ENCODE measurements at places on chromosomes 6 and 20.

GRCh38 chr6:113927001-113927400 is 43.9 kb downstream of the HDAC2 start:
- DNase-seq = no peak

- no peak for DNase-seq
Observed at GRCh38 chr20:58174708-58175280, 53.7 kb downstream of the ANKRD60 start.

GRCh38 chr20:54170963-54171362 is 2.8 kb downstream of the CYP24A1 start:
- DNase-seq = no peak

DNA sequence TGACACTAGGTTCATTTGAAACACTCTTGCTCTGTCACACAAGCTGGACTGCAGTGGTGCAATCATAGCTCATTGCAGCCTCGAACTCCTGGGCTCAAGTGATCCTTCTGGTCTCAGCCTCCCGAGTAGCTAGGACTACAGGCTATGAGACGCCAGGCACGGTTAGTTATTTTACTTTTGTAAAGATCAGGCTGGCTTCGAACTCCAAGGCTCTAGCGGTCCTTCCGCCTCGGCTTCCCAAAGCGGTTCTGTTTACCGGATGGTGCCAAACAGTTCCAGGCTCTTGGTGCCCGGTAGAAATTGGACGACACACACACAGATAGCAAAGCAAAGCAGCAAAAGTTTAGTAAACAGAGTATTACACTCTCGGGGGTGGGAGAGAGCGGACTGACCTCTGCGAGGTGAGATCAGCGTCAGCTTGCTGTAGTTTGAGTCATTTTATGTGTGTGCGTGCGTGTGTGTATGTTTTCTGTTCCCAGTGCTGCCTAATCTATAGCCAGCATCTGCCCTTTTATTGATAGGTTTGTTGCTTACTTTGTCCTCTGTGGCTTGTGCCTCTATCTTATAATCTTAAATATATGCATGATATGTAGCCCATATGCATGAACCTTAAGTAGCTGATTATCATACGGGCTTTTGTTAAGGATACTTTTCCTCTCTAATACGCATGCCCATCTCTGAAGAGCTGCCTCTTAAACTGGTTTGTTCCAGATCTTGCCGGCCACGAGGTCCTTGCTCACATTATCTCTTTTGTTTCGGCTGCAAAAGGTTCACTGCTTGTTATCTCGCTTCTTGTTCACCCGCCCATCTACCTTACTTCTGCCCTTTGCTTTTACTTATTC is 75.2 kb downstream of the OR2B2 start:
- peak; percentile 73 for DNase-seq

DNA sequence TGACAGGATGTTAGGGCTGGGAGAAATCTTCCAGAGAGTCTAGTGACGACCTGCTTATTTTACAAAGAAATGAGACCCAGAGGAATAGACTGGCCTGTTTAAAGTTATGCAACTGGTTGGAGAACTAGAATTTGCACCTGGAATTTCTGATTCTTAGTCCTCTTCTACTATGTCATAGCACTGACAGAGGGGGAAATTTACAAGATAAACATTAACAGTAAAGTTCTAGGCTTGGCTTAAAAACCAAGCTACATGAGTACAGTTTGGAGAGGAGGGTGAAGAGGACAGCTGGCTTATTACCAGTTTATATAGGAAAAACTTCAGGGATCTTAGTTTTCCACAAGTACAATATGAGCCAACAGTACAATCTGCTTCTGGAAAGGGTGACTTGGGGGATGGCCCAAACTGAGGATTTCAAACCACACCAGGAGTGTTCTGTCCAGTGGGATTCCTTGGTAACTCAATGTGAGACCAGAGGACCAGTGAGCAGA is 269.6 kb downstream of the CD109 start:
- no peak for DNase-seq

- DNase-seq = peak; percentile 23
Observed at GRCh38 chr20:60262967-60263603, 304.9 kb downstream of the CDH26 start.

DNA sequence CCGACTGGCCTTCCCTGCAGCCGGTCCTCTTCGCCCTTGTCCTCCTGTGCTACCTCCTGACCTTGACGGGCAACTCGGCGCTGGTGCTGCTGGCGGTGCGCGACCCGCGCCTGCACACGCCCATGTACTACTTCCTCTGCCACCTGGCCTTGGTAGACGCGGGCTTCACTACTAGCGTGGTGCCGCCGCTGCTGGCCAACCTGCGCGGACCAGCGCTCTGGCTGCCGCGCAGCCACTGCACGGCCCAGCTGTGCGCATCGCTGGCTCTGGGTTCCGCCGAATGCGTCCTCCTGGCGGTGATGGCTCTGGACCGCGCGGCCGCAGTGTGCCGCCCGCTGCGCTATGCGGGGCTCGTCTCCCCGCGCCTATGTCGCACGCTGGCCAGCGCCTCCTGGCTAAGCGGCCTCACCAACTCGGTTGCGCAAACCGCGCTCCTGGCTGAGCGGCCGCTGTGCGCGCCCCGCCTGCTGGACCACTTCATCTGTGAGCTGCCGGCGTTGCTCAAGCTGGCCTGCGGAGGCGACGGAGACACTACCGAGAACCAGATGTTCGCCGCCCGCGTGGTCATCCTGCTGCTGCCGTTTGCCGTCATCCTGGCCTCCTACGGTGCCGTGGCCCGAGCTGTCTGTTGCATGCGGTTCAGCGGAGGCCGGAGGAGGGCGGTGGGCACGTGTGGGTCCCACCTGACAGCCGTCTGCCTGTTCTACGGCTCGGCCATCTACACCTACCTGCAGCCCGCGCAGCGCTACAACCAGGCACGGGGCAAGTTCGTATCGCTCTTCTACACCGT is 6.1 kb downstream of the UBD start:
- DNase-seq = no peak

DNA sequence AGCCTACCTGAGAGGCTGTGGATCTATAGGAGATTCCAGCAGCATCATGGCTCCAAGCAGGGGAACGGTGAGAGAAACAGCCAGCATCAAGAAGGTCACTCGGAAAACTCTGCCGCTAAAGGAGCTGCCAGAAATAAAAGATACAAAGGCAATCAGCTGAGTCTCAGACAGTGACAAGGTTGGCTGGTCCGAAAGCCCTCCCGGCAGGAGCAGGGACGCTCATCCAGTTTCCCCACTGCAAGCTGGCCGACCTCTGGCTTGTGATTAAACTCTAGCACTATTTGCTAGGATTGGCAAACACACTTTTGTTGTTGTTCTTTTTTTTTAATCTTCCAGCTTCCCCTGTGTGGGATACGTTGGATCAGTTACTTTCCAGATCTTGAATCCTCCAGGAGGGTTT is 8.7 kb downstream of the APMAP start:
- no peak for DNase-seq

GRCh38 chr6:127496471-127496870 is 22.7 kb downstream of the MTCL3 start:
- DNase-seq = no peak

GRCh38 chr6:18893540-18894269 is 506.6 kb downstream of the RNF144B start:
- no peak for DNase-seq

DNA sequence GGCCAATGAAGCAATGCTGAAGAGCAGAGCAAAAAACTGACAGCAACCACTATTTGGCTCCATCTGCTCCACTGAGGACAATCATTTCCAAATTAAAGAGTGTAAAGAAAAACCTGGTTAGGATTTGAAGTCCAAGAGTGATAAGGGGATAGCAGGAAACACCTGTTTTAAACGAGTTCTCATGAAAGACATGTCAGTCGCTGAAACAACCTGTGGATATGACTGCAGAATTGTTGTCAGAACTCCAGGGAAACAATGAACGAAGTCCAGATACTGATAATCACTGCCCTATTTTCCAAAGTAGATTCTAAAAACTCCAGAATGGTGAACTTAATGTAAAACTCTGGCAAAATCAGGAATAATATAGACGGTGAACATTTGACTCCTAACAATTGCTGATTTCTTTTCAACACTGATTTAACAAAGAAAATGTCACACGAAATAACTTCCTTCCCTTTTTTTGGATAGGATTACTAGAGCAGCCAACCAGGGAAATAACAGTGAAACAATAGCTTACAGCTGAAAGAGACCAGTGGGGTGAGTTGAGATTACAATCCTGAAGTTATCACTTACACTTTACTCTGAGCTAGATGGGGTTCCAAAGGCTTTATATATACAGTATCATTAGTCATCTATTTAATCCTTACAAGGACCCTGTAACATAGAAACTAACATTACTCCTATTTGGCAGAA is 83.7 kb downstream of the ELOVL5 start:
- no peak for DNase-seq

GRCh38 chr6:155274106-155274505 is 10.3 kb downstream of the CLDN20 start:
- no peak for DNase-seq

DNA sequence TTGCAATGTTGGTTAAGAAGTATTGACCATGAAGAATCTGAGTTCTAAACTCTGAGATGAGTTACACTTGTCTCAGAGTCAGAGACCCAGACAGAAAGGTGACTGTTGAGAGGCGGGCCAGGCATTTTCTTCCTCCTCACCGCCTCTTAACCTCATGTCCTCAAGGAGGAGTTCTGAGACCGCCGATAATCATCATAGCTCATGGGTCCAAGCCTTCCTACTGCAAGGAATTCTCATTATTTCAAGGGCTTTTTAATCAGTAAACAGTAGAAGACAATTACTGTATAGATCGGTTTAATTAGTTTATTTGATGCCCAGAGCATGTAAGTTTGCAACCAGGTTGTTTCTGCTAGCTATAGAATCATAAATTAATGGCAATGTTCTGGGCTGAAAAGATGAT is 382.4 kb upstream of the MMS22L start:
- DNase-seq = no peak

- no peak for DNase-seq
Observed at GRCh38 chr6:157538698-157539097, 157.7 kb downstream of the ZDHHC14 start.

DNA sequence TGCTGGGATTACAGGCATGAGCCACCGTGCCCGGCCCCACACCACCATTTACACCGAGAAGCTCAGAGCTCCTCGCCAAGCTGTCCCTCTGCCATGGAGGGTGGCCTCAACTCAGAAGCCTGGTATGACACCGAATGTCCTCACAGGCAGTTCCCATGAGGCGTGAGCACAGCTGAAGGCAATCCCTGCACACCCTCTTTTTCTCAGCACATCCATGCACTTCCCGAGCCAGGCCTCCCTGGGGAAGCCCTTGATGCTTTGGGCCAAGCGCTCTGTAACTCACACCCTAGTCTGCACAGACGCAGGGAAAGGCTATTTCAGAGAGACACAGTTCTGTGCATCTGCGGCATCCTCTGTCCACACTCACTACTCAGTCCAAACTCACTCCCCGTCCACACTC is 18.4 kb downstream of the THBS2 start:
- no peak for DNase-seq

DNA sequence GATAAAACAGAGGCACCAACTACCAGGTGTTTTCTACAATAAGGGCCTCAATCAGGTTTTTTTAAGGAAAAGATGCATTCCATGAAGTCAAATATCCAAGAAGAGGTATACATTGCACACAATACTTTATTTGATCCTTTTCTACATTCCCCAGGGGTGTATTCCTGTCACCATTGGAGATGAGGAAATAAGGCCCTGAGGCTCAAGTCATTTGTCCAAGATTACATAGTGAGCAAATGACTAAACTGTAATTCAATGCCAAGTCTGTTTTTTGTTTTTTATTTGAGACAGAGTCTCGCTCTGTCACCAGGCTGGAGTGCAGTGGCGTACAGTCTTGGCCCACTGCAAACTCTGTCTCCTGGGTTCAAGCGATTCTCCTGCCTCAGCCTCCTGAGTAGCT is 69.2 kb upstream of the CDYL start:
- no peak for DNase-seq

DNA sequence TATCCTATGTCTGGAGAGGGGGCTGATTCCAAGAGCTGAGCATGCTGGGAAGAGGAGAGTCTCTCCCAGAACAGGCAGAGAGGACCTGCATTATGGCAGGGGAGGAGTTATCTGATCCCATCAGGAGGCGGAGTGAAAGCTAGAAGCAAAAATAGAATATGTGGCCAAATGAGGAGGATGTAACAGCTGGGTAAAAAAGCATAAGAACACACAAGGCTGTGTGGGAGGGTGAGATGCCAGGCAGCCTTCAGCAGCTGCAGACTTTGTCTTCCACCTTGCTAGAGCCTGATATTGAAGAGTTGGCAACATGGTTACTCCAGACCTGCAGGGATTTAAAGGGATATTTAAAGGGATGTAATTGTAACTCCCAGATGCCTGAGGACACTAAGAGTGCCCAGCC is 167.1 kb downstream of the PTPRT start:
- no peak for DNase-seq

DNA sequence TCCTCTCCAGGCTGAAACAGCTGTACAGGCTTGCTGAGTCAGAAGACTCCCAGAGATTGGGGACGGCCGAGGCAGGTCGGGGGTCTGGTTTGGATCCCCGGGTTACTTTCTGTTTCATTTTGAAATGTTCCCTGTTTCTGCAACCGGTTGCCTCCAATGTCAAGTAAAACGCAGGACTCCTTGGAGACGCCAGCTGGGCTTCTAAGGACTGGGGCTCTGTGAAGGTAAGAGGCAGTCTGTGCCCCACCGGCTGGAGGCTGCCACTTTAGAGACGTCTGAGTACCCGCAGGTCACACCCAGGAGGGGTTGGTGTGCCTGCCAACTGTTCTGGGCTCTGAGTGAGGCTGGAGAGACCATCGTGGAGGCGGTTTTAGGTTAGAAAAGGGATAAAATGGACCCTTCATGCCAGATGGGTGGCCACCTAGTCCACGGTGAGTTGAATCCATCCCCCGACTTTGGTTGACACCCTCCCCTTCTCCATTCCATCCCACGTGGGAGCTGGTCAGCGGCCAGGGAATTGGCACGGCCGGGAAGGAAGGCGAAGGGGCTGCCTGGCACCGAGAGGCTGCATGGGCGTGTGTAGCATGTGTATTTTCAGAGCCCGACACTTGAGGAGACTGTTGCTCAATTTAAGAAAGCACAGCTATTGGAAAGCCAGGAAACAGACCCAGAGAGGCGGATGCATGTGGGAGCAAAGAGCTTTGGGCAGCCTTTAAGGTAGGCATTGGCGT is 240.9 kb downstream of the PHACTR1 start:
- DNase-seq = peak; percentile 36

GRCh38 chr6:152309648-152310047 is 327.5 kb downstream of the SYNE1 start:
- DNase-seq = peak; percentile 33

- no peak for DNase-seq
Observed at GRCh38 chr6:117417851-117418250, 7.9 kb downstream of the ROS1 start.

GRCh38 chr6:20658516-20658915 is 124.3 kb downstream of the CDKAL1 start:
- no peak for DNase-seq

DNA sequence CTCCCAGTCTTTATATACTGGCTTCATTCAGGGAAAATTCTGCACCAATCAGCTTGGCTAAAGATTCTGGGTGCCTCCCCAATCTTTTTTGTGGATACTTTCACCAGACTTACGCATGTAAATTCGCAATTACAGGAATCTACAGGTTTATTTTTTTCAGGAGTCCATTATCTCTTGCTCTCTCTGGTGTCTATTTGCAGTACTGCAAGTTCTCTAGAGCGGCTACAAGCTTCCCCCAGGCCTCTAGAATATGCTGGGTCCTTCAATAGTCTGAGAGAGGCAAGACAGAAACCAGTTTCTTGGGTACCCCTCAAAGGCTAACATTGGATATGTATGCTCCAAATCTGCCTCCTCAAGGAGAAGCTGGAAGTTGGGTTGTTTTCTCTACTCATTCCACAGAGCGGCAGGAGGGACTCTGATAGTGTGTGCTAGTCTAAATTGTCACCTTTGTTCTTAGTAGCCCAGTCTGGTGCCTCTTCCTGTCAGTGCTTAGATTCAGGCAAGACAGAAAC is 58.5 kb downstream of the SUN5 start:
- DNase-seq = peak; percentile 20

Measured in A172 (cell line).